ENCODE measurements at places on chromosomes 3 and 15. TPM values are rescaled to one million over a fixed set of nuclear protein-coding genes. Genes with fewer than 3 reads are reported as not detected.

The PIAS1 gene
- 30.9 TPM for total RNA-seq

GRCh38 chr3:23304424-23304823, 101.3 kb downstream of the UBE2E2 start:
- no peak overlapping the region for H3K4me3 ChIP-seq
- H3K27me3 ChIP-seq, result no peaks in the 10 kb centered on the region
- DNase-seq, result no peak
- no peaks in the 10 kb centered on the region for H3K4me1 ChIP-seq
- no peaks in the 10 kb centered on the region for H3K36me3 ChIP-seq

- H3K4me3 ChIP-seq, result no peak overlapping the region
- no peak overlapping the region for H3K27ac ChIP-seq
- H3K4me1 ChIP-seq, result peaks cover 16% of the 10 kb centered on the region
- H3K36me3 ChIP-seq, result no peaks in the 10 kb centered on the region
- H3K27me3 ChIP-seq, result peaks cover 10% of the 10 kb centered on the region
- no peak for DNase-seq
These were observed 42.7 kb upstream of the ATP2B2 start for GRCh38 chr3:10547841-10548783.

GRCh38 chr15:67824976-67825880, at the start of gene SKOR1:
Gene SKOR1, plus strand, starts transcription at chr15:67825509. Its CDS starts 94 bp downstream, at chr15:67825603.
- H3K27me3 ChIP-seq, result peaks cover 71% of the 10 kb centered on the region
- H3K4me3 ChIP-seq, result peak within 1 kb of the TSS; percentile 45
- peaks cover 2% of the 10 kb centered on the region for H3K36me3 ChIP-seq

The CAMK2N2 gene
- 0.51 TPM for total RNA-seq

The NIPA2 gene
- 70.5 TPM for total RNA-seq

GRCh38 chr15:41577863-41578735, 19.1 kb downstream of the TYRO3 start:
- no peak overlapping the region for H3K27ac ChIP-seq
- DNase-seq, result no peak
- H3K27me3 ChIP-seq, result peaks cover 7% of the 10 kb centered on the region
- H3K4me1 ChIP-seq, result no peaks in the 10 kb centered on the region
- H3K36me3 ChIP-seq, result no peaks in the 10 kb centered on the region

DNA sequence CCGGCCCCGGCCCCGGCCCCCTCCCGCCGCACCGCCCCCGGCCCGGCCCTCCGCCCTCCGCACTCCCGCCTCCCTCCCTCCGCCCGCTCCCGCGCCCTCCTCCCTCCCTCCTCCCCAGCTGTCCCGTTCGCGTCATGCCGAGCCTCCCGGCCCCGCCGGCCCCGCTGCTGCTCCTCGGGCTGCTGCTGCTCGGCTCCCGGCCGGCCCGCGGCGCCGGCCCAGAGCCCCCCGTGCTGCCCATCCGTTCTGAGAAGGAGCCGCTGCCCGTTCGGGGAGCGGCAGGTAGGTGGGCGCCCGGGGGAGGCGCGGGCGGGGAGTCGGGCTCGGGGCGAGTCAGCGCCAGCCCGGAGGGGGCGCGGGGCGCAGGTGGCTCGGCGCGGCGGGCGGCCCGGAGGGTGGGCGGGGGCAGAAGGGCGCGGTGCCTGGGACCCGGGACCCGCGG, 352 bp downstream of the CHRD start:
- peak; percentile 49 for DNase-seq
- peaks cover 9% of the 10 kb centered on the region for H3K4me1 ChIP-seq
- no peak overlapping the region for H3K27ac ChIP-seq
- H3K27me3 ChIP-seq, result peaks cover 60% of the 10 kb centered on the region

The ZNF620 gene
- 3.7 TPM for total RNA-seq

The GNAT1 gene
- total RNA-seq, result not detected

The P2RY12 gene
- total RNA-seq, result not detected

GRCh38 chr15:79090487-79091203, at the start of gene RASGRF1:
Gene RASGRF1, minus strand, starts transcription at chr15:79090780. Its CDS starts 282 bp downstream, at chr15:79090498.
- H3K27me3 ChIP-seq, result peaks cover 51% of the 10 kb centered on the region
- no peak within 1 kb of the TSS for H3K27ac ChIP-seq
- peaks cover 12% of the 10 kb centered on the region for H3K4me1 ChIP-seq
- peak within 1 kb of the TSS; percentile 16 for H3K4me3 ChIP-seq
- peak; percentile 7 for DNase-seq

The RBPMS2 gene
- total RNA-seq, result not detected

DNA sequence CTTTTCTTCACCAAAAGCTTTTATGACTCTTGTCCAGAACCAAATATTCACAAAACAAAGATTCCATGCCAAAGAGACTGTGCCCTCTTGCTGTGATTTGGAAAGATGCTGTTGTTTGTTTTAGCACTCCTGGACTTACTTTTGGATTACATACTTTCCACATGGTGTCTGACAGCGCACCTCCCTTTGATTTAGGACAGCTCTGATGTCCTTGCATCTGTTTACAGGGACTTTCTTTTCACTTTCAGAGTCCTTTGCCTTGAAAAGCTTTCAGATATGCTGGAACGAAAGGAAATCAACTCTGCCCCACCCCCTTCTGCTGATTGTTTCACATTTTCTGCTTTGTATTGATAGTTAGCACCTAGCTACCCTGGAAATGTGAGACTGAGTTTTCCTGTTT, 133.0 kb upstream of the NR2E3 start:
- H3K27ac ChIP-seq, result no peak overlapping the region
- peaks cover 16% of the 10 kb centered on the region for H3K4me1 ChIP-seq
- H3K36me3 ChIP-seq, result no peaks in the 10 kb centered on the region
- H3K4me3 ChIP-seq, result no peak overlapping the region
- peaks cover 18% of the 10 kb centered on the region for H3K27me3 ChIP-seq

The AHSG gene
- total RNA-seq, result not detected

- H3K36me3 ChIP-seq, result peaks cover 4% of the 10 kb centered on the region
- no peaks in the 10 kb centered on the region for H3K27me3 ChIP-seq
- no peak overlapping the region for H3K27ac ChIP-seq
- no peaks in the 10 kb centered on the region for H3K4me1 ChIP-seq
- H3K4me3 ChIP-seq, result no peak overlapping the region
- DNase-seq, result no peak
These were observed 48.5 kb downstream of the ACAA1 start for GRCh38 chr3:38088126-38089078.

DNA sequence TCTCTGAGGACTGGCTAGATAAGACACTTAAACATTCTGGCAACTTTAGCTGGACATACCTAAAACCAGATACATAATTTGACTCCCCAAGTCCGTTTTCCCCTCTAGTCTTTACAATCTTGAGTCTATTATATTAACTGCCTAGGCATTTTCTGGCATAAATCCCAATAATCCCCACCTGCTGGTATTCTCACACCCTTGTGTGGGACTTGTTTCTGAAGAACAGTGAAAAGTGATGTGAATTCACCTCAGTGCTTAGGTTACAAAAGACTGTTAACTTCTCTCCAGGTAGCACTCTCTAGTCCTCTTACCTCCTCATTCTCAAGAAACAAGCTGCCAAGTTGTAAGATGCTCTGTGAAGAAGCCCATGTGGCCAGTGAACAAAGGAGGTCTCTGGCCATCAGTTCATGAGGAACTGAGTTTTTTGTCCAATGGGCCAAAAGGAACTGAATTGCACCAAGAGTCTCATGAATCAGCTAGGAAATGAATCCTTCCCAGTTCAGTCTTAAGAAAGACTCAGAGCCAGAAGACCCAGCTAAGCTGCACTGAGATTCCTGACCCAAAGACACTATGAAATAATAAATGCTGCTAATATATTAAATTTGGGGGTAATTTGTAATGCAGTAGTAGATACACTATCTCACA, 4.1 kb downstream of the OSBPL11 start:
- no peak overlapping the region for H3K27ac ChIP-seq
- H3K27me3 ChIP-seq, result no peaks in the 10 kb centered on the region
- no peak for DNase-seq
- H3K36me3 ChIP-seq, result peaks cover 5% of the 10 kb centered on the region
- H3K4me1 ChIP-seq, result peaks cover 43% of the 10 kb centered on the region

GRCh38 chr15:90619468-90619867, 89.7 kb downstream of the CRTC3 start:
- H3K27ac ChIP-seq, result peak overlapping the region; percentile 10
- no peak for DNase-seq
- no peaks in the 10 kb centered on the region for H3K27me3 ChIP-seq
- peaks cover 37% of the 10 kb centered on the region for H3K36me3 ChIP-seq
- peak overlapping the region; percentile 4 for H3K4me3 ChIP-seq

DNA sequence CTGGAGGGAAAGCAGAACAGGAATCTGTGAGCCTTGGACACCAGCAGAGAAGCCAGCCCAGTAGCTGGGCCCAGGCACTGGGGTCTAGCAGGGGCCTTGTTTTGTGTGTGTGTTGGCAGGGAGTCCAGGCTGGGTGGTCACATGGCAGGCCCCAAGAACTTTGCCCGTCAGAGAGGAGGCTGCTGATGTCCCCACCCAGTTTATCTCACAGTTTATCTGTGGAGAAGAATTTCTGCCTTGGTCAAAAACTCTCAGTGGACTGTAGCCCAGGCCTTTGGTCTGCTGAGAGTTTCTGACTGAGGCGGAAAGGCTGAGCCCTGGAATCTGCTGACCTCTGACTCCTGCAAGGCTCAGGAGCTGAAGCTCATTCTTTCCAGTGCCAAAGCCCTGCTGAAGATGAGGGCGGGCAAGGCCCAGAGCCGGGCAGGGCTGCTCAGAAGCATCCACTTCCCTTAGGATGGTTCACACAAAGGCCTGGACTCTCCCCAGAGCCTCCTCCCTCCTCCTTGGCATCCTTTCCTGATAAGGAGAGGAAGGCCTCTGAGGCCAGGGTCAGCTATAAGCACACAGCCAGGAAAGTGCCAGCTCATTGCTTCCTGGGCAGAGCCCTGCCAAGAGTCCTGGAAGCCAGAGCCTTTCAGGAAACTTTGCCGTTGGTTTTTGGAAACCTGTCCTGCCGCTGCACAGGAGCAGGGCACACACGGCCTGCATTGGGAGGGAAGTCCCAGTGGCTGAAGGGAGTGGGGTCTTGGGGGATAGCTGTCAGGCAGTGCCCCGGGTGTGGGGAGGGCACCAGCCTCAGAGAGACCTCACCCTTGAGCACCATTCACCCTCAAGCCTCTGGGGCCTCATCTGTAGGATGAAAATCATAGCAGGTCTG, 37.2 kb upstream of the SLCO2A1 start:
- H3K27ac ChIP-seq, result no peak overlapping the region
- no peak overlapping the region for H3K4me3 ChIP-seq
- H3K27me3 ChIP-seq, result peaks cover 1% of the 10 kb centered on the region

GRCh38 chr15:99167640-99168039, 62.8 kb downstream of the SYNM start:
- H3K27ac ChIP-seq, result no peak overlapping the region
- H3K4me3 ChIP-seq, result no peak overlapping the region
- H3K27me3 ChIP-seq, result no peaks in the 10 kb centered on the region
- peaks cover 16% of the 10 kb centered on the region for H3K4me1 ChIP-seq
- no peak for DNase-seq
- H3K36me3 ChIP-seq, result no peaks in the 10 kb centered on the region

DNA sequence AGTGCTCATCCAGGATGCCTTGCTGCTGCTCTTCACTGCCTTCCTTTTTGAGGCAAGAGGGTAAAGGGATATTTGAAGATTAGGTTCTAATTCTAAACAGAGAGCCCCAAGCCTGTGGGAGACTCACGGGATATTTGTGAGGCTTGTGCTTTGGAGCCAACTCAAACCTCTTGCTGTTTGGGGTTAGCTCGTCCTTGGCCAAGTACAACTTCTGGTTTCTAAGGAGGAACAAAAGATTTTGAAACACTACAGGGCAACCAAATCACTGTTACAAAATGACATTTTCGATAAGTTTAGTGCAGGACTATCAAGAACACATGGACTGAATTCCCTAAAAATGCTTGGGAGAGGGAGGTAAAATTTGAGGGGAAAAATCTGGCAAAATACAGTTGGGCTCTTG, 190.2 kb downstream of the RORA start:
- no peak overlapping the region for H3K27ac ChIP-seq
- peaks cover 17% of the 10 kb centered on the region for H3K27me3 ChIP-seq

DNA sequence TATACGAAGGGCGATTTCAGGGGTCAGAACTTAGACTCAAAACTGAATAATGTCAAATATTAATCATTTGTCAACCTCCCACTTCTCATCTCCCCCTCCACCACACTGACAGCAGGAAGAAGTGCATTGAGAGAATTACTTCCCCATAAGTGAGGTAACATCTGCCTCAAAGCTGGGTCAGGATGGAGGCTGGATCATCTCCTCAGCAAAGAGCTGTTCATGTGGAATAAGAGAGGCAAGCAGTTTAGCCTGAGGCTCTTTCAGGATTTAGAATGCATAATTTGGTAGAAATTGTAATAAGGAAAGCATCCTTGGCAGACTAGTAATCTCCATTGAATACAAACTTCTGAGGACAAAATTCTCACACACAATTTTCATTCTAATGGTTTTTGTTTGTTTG, 512.1 kb downstream of the ROBO1 start:
- H3K27ac ChIP-seq, result no peak overlapping the region
- no peaks in the 10 kb centered on the region for H3K4me1 ChIP-seq
- H3K36me3 ChIP-seq, result no peaks in the 10 kb centered on the region
- H3K4me3 ChIP-seq, result no peak overlapping the region
- no peaks in the 10 kb centered on the region for H3K27me3 ChIP-seq

The PRTG gene
- total RNA-seq, result not detected

The CFAP100 gene
- not detected for total RNA-seq

DNA sequence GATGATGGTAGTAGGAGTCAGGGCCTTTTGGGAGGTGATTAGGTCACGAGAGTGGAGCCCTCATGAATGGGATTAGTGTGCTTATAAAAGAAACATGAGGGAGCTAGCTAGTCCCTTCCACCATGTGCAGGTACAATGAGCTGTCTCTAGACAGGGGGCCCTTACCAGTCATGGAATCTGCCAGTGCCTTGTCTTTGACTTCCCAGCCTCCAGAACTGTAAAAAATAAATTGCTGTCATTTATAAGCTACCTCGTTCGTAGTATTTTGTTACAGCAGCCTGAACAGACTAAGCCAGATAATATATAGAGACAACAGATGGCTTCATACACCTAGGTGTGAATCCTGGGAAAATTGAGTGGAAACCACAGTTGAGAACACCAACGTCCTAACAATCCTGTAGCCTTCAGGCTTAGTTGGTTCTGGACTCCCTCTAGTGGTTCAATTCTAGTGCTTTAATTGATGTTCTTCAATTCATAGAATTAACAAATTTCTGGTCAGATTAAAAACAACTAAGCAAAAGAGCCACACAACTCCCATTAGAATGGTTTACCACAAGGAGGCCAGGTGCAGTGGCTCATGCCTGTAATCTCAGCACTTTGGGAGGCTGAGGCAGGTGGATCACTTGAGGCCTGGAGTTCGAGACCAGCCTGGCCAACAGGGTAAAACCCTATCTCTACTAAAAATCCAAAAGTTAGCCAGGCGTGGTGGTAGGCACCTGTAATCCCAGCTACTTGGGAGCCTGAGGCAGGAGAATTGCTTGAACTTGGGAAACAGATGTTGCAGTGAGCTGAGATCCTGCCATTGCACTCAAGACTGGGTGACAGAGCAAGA, 21.3 kb upstream of the GATM start:
- no peaks in the 10 kb centered on the region for H3K36me3 ChIP-seq
- no peak for DNase-seq
- H3K4me1 ChIP-seq, result peaks cover 14% of the 10 kb centered on the region
- no peak overlapping the region for H3K4me3 ChIP-seq

- no peak for DNase-seq
- no peak overlapping the region for H3K27ac ChIP-seq
- no peaks in the 10 kb centered on the region for H3K27me3 ChIP-seq
- no peak overlapping the region for H3K4me3 ChIP-seq
These were observed 41.5 kb upstream of the CDV3 start for GRCh38 chr3:133531981-133532380.

GRCh38 chr3:58485801-58486435, 6.0 kb upstream of the KCTD6 start:
- H3K36me3 ChIP-seq, result no peaks in the 10 kb centered on the region
- DNase-seq, result no peak
- peaks cover 3% of the 10 kb centered on the region for H3K27me3 ChIP-seq
- no peak overlapping the region for H3K4me3 ChIP-seq

Measured in activated CD4-positive, alpha-beta memory T cell treated with anti-CD3 and anti-CD28 coated beads for 36 hours (primary cell).